GM12878 (cell line): ENCODE measurements at places on chromosomes 1 and 21.
A peak's percentile ranks its signal among the peaks of the same experiment; 100 is the strongest.

GRCh38 chr1:200720199-200720598 is 18.5 kb upstream of the CAMSAP2 start:
- DNase-seq, result no peak

GRCh38 chr1:61400997-61401396 is 318.6 kb downstream of the NFIA start:
- no peak for DNase-seq

GRCh38 chr1:29282924-29283803 is 46.8 kb downstream of the PTPRU start:
- DNase-seq, result no peak

DNA sequence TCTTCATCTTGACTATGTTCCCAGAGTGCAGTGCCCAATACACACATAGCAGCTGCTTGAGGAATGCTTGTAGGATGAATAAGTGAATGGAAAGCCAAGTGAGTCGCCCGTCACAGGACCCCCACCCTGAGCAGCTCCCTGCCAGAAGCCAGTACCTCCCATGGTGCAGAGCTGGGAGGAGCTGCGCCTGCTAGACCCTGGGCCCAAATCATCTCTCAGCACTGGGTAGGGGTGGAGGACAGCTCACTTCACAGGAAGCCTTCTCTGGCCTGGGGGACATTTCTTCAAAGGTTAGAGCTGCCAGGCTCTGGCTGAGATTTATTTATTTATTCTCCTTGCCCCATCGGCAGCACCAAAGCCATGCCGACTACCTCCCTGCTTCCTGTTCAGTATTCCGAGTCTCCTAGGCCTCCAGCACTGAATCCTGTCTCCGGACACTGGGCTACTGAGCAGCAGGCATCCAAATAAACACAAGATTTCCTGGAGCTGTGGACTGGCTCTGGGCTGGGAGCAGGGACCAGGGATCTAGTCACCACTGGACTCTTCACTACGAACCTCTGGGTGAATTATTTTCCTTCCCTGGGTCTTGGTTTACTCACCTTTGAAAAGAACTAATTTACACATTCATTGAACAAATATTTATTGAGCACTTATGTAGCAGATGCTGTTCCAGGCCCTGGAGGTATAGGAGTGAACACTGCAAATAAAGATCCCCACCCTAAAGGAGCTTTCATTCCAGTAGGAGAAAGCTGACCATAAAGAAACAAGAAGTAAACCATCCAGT is 187.7 kb downstream of the TRABD2B start:
- DNase-seq, result no peak

GRCh38 chr1:54971317-54971791 is 9.1 kb upstream of the TMEM61 start:
- DNase-seq, result peak; percentile 60

GRCh38 chr1:161733526-161733925 is 12.2 kb downstream of the FCRLB start:
- no peak for DNase-seq

DNA sequence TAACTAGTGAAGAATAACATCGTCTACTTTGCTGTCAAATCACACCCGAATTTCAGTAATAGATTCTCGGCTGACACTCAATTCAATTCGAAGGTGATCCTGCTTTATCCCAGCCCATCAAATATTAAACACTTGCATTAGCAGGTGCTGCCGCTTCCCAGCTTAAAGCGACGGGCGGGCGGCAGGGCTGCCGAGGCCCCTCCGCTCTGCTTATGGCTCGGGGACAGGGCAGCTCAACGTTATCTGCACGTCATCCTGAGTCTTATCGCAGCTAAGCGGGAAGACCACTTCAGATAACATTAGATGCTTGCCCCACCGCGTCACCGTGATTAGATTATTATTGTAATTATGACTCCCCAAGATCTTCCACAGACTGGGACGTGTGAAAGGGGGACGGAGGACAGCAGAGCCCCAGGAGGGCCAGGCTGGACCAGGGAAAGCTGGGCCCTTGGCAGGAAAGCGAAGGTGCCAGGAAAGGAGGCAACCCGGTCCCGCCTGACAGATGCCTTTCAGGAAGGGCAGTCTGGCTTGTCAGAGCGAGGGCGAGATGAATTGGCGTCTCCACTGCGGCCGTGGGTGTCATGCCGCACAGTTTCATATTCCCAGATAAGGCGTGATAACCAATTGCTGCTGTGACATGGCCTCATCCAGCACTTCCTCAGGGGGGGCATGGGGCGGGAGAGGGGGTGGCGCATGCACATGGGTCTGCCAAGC is 37.0 kb downstream of the DMAP1 start:
- DNase-seq, result no peak

DNA sequence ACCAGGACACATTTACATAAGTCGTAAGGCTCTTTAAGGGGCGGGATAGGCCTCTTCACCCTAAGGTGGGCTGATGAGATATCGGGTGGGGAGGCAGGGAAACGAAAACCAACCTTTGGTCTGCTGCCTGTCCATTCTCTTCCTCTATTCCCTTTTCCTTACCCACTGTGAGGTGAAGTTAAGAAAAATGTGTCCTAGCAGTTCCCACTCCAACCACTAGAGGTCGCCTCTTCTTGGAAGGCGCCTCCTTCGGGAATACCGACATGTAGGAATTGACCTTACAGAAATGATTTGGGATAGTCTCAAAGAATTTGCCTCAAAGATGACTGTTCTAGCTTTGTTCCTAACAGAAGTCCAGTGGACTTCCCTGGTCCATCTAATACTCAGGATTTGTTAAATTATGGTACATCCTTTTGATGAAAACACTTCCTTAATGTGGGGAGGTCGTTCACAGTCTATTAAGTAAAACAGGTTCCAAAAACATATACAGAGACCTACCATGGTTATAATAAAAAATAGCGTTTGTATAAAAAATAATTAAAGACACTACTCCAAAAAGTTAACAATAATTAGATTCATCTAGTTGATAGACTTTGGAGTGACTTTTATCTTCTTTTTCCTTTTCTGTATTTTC is 14.1 kb downstream of the AZIN2 start:
- DNase-seq, result no peak

DNA sequence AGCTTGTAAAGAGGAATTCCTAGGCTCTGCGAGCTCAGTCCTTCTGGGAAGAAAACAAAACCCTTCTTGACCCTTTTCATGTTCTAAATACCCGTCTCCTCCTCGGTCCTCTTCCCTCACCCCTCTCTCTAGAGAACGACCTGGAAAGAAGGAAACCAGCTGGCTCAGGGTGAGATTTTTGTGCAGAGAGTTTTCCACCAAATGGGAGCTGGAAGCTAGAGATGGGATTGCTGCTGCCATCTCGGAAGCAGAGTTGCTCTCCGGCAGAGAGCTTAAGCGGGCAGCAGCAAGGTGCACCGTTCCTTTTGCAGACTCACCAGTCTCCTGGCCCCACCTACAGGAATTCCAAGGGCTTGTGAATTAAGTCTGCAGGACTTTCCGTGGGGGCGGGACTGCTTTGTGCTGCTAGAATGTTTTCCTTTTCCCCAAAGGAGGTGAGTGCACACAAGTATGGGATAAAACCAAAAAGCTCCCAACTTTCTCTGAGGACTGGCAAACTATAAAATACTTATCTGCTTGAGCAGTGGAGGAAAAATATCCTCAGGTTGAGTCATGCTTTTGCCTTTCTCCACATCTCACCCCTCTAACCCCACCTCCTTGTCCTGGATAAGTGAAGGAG is 29.1 kb upstream of the KIAA0040 start:
- no peak for DNase-seq

DNA sequence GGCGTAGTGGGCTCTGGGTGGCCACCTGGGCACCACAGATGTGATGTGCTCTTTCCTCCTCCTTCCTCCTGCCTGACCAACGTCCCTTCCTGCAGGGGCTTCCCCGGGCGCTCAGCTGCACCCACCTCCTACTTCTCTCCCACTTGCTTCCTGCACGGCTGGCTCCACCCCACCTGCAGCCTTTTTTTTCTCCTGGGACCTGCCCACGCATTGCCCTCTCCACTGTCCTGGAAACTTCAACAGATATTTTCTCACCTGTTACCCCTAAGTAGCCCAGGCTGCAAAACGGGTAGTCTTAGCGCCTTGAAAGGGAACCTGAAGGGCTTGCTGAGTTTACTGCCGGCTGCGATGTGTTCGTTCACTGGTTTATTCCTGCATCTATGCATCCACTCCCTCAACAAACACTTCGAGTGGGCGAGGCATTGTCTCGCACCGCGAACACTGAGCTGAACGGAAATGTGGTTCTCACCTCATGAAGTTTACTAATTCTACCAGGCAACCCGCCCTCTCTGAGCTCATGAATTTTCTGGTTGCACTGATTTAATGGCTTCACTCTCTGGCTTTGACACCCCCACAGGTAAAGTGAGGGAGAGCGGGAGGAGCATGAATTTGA is 23.6 kb downstream of the ZBTB18 start:
- DNase-seq, result no peak

DNA sequence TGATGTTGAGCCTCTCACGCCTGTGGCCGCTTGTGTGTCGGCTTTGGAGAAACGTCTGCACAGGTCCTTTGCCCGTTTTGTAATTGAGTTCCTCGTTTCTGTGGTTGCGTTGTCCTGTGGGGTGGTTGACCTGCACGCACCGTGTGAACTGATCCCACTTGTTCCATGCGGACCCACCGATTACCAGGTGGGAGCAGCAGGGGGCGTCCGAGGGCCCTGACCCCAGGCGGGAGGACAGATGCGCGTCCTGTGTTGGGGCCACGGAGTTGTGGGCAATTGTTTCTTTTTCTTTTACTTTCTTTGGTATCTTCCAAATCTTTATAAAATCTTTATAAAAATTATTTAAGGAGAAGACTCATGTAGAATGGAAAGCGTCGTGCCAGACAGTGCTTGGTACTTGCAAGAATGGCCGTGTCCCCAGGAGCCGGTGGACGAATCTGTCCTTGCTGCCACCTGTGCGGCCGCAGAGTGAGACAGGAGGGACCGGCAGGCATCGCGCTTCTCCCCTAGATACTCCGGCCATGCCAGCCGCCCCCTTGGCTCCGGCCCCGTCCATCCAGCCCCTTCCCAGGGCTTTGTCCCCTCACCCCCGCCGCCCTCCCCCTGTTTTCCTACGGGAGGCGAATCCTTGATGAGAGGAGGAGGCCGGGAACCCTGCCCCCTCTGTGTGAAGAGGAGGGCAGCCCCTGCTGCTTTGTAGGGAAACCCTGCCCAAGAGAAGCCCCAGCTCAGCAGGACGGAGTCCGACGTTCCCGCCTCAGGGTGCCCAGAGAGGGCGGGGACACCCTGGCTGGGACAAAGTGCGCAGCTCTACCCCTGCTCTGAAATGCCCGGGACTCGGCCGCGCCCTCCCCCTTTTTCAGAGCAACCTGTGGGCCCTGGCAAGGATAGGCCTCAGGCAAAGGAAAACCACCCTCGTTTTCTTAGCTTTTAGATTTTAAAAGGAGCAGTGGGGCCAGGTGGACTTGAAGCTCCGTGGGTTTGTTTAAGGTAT is 41.7 kb downstream of the PRKCZ start:
- no peak for DNase-seq

DNA sequence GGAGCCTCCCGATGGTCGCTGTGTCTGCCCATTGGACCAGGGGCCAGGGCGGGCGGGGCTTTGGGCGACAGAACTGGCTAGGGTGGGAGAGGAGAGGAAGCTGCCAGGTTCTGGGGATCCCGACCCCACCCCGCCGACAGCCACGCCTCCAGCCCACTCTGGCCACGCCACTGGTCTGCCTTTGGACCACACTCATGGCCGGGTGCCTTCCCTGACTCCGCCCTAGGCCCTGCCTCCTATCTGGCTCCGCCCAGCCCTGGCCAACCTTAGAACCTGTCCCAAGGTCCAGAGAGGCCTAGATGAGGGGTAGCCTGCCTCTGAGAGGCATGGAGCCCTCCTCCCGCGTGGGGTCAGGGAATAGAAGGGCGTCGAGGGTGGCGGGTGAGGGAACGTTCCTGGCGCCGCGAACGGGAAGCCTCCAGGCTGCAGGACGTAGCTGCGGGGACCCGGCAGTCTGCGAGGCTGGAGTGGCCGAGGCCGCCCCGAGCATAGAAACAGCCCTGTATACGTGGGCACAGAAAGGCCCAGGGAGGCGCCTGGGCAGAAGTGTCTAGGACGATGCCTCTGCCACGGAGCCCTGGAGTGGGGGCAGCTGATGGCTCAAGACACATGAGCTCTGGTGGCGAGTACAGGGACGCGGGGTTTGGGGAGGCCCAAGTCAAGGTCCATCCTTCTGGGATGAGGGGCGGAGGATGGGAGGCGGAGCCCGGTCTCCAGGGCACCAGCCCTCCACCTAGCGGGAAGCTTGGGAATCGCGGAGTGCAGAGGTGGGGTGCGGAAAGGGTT is 11.5 kb upstream of the COL16A1 start:
- no peak for DNase-seq

GRCh38 chr1:226558036-226558650 is 9.6 kb downstream of the STUM start:
- DNase-seq, result no peak

- no peak for DNase-seq
These were observed 49.6 kb downstream of the UBE2T start for GRCh38 chr1:202291961-202292712.

GRCh38 chr1:213273546-213273945 is 222.5 kb downstream of the RPS6KC1 start:
- no peak for DNase-seq

GRCh38 chr1:2597441-2598328 is 11.1 kb downstream of the PRXL2B start:
- DNase-seq, result no peak

DNA sequence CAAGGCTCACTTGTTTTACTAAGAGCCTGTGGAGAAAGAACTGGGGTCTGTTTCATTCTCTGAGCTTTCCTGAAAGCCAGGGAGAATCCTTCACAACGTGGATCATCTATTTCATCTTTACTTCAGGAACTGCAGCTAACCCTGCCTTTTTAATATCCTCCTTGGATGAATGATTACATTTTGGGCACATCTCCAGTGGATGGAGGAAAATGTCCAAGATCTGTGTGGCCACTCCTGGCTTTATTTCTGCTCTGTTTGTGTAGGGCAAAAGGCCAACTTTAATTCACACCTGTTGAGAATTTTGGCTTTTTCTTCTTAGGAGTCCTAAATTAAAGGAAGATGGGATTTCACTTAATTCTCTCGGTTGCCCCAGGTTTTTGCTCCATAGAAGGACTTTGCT is 69.5 kb upstream of the CACNA1E start:
- DNase-seq, result no peak

DNA sequence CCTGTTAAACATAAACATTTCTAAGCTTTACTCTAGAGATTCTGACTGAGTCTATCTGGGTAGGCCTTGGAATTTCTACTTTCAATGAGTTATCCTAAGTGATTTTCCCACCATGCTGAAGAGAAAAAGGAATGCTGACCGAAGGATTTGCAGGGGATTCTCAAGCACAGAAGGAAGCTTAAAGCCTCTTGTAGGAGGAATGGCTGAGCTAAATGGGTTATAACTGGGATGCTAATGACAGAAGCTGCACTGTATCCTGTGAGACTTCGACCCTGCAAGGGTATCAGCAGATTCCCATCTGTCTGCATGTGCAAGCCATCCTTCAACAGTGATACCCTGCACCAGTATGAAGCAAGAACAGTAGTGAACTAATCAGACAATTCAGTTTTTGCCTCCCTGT is 35.4 kb downstream of the SLC35D1 start:
- no peak for DNase-seq
